Activated T-cell treated with anti-CD3 and anti-CD28 coated beads, Interleukin-2, amount 50 U/mL, for 48 hours (primary cell): ENCODE measurements at places on chromosomes 1 and 21.

- no peak for DNase-seq
Observed at GRCh38 chr1:94799206-94799605, 21.0 kb upstream of the SLC44A3 start.

- no peak for DNase-seq
Observed at GRCh38 chr1:184752656-184753055, 2.0 kb downstream of the EDEM3 start.

GRCh38 chr1:10295481-10296085 lies 85.2 kb downstream of the KIF1B start:
- no peak for DNase-seq

GRCh38 chr1:237959838-237960237 lies 69.1 kb upstream of the ZP4 start:
- no peak for DNase-seq

DNA sequence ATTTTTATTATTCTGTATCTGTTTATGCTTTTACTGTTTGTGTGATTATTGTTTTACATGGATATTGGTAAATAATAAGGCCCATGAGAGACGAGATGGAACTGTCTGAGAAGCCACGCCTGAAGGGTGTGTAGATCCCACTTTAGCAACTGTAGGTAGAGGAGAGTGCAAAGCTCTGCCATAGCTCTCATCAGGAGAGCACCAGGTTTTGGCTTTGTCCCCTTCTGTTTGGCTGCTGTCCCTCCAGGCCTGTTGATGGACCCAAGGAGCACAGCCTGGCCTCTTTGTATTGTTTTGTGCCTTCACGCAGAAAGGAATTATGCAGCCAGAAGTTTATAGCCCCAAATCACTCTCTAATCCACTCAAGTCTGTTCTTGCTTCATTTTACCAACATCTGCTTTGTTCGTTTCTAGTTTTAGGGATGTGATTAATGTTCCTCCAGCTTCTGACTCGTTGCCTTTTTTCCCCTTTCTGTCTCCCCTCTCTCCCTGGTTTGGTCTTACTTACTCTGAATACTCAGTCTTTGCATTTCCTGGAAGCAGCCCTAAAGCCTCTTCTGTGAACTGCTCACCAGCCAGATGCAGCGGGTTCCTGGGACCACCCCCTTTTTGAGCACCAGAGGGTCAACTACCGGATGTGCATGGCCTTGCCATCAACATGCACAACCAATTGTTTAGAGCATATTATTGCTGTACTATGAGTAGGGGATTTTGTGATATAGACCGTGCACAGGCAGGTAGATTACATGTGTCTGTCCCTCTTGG lies 127.3 kb downstream of the HHAT start:
- no peak for DNase-seq

DNA sequence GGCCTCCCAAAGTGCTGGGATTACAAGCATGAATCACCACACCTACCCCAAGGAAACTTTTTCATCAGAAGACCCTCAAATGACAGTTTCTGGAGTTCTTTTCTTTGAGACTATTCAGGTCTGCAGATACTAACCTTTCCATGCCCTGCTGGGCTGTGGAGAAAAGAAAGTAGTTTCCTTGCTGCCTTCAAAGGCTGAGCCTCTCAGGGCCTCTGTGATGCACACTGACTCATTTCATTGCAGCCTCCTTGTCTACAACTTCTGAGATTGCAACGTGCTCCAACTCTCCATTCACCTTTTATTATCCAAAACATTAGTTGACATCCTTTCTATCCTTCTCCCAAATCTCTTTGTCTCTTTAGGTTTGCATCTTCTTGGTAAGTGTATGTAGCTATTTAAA lies 8.8 kb upstream of the SAMSN1 start:
- peak; percentile 46 for DNase-seq

GRCh38 chr1:216193839-216194443 lies 229.3 kb downstream of the USH2A start:
- no peak for DNase-seq

DNA sequence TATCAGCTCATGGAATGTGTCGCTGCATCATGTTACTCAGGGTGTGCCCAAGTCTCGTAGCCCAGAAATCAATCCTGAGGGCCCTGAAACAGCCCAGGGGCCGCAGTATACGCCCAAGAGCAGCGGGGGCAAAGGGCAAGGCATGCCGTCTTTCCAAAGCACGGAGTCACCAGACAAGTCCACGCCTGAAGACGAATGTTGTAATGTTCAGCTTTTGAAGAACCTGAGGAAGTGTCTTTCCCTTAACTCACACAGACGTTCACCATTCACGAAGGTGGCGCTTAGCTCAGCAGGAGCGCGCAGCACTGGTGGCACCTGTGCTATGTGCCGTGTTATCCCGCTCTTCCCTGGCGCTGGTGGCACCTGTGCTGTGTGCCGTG lies 18.8 kb upstream of the PWP2 start:
- no peak for DNase-seq

GRCh38 chr1:90850181-90850897 lies 133.2 kb upstream of the BARHL2 start:
- no peak for DNase-seq

DNA sequence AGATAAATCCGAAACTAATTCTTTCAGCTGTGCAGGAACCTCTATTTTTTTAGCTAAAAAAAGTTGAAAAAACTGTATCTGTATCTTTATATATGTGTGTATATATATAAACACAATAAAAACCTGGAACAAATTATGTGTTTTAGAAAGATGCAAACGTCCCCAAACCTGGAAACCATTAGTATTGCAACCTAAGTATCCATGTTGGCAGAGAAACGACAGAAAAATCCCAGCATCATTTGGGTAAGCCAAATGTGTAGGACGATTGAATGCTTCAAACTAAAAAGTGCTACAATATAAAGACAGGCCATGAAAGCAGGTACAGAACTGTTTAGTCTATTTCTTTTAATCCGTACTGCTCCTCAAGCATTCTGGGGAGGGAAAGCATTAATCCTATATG lies 87.9 kb downstream of the AHCTF1 start:
- DNase-seq, result no peak

- DNase-seq, result no peak
Observed at GRCh38 chr21:29477347-29477746, 178.6 kb downstream of the BACH1 start.

DNA sequence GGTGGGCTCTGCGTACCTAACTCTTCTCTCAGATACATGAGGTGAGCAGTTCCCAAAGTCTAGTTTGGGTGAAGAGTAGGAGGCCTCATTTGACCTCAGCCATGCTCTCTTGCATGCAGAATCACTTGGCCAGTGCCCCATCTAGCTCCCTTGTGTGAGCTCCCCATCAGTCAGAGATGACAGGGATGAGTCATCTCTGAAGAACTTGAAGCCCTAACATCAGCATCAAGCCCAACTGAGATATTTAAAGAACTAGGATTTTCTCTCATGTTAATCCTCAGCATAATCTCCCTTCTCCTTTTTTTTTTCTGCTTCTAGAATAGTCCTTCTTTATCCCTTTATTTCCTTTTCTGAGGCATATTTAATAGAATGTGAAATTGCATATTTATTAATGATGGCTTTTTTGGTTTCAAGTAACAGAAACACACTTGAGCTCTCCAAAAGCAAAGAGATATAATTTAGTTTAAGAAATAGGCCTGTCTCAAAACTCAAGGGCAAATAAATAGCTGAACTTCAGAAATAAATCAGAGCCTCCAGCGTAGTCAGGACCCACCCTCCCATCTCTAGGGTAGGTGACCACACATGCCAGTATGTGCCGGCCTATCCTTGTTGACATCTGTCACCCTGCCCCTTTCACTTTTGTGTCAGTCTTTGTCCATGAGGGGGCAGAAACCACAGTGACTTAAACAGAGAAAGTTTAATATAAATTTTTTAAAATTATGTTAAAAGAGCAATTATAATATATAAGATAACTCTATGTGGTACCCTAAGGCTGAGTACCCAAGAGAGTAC lies 112.3 kb downstream of the TSEN15 start:
- no peak for DNase-seq

DNA sequence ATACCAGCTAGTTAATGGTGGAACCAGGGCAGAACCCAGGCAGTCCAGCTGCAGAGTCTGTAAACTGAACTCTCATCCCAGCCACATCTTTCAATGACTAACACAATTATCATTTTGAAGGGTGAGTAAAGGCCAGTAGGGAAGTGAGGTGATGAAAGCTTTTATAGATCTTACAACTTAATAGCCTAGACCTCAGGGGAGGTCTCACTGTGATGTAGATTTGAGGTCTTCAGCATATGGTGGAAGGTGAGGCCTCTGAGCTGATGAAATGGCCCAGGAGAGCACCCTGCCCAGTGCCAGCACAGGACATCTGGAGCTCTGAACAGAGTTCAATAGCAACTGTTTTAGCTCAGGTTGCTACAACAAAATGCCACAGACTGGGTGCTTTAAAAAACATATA lies 44.8 kb upstream of the POU2F1 start:
- DNase-seq, result no peak

- no peak for DNase-seq
Observed at GRCh38 chr1:218785928-218786327, 387.8 kb upstream of the LYPLAL1 start.

DNA sequence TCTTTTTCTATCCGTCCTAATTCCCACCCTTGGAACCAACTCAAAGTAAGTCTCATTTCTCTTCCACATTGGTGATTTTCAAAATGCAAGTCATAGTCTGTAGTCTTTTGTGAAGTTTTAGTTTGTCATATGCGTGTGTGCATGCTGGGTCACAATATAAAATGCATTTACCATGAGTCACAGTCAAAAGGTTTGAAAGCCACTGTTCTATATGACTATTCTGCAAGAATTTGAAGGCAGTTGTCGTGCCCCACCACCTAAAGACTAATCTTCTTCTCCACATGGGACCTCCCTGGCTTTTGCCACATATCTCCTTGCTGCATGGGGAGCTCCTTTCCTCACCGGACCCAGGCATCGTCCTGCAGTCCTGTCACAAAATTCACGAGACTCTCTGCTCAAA lies 1.6 kb downstream of the STPG1 start:
- DNase-seq, result no peak

DNA sequence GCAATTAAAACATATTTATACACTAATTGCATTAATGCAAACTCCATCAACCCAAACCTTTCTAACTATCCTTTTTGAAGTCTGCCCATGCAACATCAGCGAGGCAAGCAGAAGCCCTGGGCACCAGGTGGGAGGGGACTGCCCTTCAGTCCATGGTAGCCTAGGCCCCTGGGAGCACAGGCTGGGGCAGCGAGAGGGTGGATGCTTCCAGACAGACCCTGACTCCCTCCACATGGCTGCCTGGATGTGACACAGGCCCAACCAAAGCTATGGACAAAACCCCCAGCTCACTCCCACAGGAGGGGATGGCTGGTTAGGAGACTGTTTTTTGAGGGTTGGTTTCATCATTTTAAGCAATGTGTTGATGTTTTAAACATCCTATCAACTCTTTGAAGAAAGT lies 17.8 kb upstream of the LRRC47 start:
- DNase-seq, result no peak

- no peak for DNase-seq
Observed at GRCh38 chr1:32568929-32569328, 29.7 kb downstream of the ZBTB8A start.

- DNase-seq, result no peak
Observed at GRCh38 chr1:59075021-59075420, 221.9 kb upstream of the FGGY start.

- DNase-seq, result peak; percentile 76
Observed at GRCh38 chr1:47755101-47755990, 241.8 kb downstream of the TRABD2B start.

DNA sequence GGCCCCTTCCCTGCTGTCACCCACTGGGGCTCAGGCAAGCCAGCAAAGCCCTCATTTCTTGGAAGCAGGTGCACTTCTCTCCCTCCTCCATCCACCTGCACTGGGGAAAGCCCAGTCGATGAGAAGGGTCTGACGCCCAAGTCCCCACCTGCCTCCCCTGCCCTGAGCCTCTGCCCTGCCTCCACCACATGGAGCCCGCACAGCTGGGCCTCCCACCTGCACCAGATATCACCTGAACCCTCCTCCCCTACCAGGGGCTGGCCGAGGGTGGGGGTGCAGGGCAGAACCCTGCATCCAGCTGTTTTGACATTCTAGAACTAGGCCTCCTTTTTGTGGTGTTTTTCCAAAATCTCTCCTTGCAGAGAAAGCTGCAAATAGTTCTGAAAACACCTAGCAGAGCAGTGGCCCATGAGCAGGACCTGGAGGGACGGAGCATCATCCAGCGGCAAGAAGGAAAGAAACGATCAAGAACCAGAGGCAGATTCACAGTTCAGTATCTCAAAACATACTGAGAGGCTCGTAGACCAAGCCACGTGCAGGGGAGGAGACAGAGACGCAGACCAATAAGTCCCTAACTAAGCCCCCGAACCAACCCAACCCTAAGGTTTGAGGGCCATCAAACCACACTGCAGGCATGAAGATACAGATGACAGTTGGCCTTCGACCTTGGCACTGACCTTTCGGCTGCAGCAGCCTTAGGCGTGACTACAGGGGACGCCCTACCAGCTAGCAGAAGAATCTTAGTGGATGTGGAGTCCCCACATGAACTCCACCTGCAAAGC lies 16.7 kb downstream of the CHD5 start:
- DNase-seq, result no peak

- no peak for DNase-seq
Observed at GRCh38 chr1:199590708-199591107, 436.8 kb upstream of the NR5A2 start.

DNA sequence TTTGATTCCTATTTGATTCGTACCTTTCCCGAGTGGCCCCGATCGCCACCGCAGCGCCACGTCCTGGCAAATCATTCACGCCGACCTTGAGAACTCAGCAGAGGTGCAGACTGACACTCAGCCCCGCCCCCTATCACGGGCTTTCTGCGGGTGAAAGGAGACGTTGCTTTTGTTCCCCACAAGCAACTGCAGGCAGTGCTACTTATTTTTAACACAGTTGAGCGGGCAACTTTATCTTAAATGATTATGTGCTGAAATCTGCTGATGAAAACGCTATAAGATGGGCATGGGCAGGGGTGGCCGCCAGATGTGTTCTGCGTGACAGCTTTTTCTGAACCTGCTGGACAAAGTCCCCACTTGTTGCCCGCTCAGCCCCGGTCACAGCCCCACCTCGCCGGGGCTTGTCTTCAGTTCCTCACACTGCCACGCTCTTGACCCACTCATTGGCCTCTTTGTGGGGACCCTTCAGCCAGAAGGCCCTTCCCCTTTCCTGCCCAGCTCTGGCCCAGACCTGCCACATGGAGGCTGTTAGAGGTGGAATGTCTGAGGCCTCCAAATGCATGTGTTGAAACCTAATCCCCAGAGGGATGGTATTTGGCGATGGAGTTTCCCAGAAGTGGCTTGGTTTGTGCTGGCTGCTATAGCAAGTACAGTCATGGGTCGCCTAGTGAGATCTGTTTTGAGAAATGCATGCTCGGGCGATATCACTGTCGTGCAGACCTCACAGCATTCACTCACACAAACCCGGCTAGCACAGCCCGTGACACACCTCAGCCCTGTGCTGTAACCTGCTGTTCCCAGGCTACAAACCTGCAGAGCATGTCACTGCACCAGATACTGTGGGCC lies 15.7 kb upstream of the PDXK start:
- no peak for DNase-seq

GRCh38 chr1:45411510-45411899 lies 71.3 kb upstream of the MUTYH start:
- DNase-seq, result no peak
